Stimulated activated CD8-positive, alpha-beta memory T cell treated with anti-CD3 and anti-CD28 coated beads, Interleukin-2, amount 100 ng/mL, for 1 hour (primary cell): ENCODE measurements at places on chromosomes 11 and 22.

- DNase-seq = no peak
Measured at GRCh38 chr11:27656806-27657483, 43.3 kb downstream of the BDNF start.

DNA sequence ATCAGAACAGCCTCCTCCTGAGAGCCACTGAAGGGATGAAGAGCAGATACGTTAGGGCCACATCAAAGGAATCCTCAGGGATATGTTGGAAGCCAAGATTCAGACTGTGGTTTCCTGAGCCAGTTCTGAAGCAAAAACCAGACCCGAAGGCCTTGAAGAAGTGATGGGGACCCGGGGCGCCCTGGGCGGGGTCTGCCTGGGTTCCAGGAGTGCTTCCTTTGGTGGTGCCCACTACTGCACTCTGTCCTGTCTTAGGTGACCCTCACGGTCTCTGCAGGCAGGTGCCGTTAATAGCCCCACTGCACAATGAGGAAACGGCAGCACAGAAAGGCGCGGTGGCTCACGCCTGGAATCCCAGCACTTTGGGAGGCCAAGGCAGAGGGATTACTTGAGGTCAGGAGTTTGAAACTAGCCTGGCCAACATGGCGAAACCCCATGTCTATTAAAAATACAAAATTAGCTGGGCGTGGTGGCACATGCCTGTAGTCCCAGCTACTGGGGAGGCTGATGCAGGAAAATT lies 12.9 kb upstream of the SH3BP1 start:
- DNase-seq = no peak

- no peak for DNase-seq
Measured at GRCh38 chr11:111370902-111371578, 8.0 kb downstream of the POU2AF1 start.

DNA sequence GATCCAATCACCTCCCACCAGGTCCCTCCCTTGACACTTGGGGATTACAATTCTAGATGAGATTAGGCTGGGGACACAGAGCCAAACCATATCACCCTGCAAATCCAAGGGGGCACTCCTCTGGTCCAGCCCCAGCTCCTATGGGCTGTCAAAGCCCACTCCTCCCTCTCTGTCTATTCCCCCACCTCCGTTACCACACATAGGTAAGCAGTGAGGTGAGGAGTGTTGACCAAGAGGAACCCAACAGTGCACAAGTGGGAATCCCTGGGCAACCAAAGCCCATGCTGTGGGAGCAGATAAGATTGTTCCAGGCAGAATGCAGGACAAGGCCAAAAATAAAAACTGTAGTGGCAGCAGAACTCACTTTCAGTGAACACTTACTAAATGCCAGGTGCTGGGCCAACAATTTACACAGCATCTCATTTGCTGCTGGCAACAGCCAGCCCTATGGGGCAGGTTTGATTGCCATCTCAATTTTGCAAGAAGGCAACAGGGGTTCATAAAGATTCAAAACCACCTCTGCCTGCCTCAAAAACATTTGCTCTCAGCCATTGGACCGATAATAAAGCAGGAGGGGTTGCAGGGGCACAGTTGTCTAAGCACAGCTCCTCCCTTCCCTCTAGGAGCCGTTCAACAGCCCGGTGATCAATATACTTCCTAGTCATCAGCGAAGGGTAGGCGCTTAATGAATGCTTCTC lies 8.9 kb downstream of the SDF2L1 start:
- no peak for DNase-seq

GRCh38 chr11:95517453-95517852 lies 272.1 kb downstream of the FAM76B start:
- no peak for DNase-seq

- no peak for DNase-seq
Measured at GRCh38 chr11:46337626-46338345, 9.5 kb upstream of the DGKZ start.

- no peak for DNase-seq
Measured at GRCh38 chr22:19704355-19705015, 9.8 kb upstream of the SEPTIN5 start.

DNA sequence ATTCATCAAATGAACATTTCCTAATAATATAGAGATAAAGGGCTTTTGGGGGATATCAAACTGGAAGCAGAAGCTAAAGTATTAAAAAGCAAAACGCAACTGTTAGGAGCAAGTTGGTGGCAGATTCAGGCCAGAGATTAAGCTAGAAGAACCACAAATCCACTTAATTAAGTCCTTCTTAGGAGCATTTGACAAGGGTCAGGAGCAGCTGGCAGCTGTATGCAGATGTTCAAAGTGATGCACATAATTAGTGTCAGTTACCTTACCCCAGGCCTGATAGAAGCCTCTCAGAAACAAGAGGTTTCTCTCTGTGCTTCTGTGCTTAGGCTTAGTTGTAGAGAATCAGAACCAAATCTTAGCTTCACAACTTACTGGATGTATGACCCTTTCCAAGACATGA lies 546.5 kb upstream of the ANO5 start:
- no peak for DNase-seq

DNA sequence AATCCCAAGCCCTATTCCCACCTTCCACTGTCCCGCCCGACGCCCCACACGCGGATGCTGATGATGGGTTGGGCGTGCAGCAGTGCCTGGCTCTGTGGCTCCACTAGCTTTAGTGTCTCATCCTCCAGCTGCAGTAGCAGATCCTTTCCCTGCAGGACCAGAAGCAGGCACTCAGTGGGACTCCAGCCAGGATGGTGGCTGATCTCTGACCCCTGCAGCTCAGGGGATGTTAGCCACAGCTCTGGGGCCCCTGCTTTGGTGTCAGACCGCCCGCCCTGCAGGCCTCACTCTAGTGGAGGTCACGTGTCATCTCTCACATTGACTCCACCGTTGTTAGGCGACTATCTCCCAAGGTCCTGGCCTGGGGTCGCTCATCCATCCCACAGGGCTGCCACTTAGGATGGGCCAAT lies 11.8 kb downstream of the SMPD1 start:
- no peak for DNase-seq

- no peak for DNase-seq
Measured at GRCh38 chr11:65390099-65390941, 3.9 kb downstream of the FRMD8 start.

DNA sequence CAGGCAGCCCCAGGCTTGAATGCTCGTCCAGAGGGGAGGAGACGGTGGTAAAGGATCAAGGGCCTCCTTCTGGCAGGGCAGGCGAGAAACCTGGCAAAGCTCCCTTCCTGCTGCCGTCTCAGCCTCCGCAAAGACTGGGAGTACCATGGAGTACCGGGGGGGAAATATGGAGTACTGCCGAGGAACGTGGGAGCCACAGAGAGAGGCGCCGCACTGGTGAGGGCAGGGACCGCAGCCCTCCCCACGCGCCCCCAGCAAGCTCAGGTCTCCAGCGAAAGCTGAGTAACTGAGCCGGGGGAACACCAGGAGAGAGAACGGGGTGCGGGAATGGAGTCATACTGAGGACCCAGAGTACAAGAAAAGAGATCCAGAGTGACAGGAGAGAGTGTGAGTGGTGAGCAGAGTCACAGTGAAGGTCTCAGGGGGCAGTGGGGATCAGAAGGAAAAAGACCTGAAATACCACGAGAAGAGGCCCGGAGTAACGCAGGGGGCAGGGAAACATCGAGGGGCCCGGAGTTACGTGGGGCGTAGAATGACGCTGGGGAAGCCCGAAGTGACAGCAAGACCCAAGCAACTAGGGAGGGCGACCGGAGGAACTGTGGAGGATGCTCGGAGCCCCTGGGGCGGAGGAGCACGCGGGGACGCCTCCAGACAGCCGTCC lies 740 bp downstream of the EML3 start:
- no peak for DNase-seq

DNA sequence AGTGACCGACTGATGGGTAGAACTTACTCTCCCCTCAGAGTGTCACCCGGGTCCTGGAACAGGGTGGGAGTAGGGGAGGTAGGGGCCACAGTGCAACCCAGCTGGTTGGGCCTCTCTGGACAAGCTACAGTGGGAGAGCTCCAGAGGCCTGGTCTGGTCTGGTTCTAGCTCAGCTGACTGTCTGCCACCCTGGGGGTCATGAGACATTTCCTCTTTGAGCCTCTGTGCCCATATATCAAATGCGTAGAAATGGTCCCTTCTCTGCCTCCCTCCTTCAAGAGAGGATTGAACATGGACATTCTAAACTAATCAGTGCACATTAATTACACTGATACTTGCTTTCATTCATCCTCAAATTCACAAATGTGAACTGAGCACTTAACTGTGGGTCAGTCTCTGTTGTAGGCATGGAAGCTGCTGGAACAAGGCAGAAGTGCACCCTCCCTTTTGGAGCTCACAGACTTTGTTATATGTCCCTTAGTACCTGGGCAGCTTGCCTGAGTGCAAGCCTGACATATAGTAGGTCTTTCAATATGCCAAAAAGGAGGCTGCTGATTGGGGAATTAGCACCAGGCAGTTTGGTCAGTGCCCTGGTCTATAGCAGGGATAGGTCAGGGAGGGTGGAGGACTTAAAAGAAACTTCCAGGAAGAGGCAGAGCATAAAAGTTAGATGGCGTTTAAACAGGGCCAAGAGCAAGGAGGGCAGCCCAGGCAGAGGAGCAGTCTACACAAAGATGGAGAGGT lies 25.7 kb downstream of the ARHGEF17 start:
- DNase-seq = no peak

DNA sequence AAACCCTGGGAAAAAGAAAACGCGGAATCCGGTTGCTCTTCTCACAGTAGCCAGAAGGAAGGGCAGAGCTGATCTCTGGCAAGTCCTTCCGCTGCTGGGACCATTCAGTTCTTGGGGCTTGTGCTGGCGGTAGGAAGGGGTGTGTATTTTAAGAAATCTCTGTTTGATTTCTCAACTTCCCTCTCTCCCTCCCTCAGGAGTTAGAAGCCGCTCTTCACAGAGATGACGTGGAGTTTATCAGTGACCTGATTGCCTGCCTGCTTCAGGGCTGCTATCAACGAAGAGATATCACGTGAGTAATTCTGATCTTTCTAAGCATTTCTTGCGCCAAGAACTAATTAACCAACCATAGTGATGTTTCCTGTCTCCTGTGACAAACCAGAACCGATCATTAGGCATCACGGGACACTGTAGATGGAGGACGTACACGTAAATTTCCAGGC lies 85.9 kb upstream of the SLC25A18 start:
- no peak for DNase-seq

- DNase-seq = no peak
Measured at GRCh38 chr11:17020831-17021230, 6.6 kb upstream of the PLEKHA7 start.

DNA sequence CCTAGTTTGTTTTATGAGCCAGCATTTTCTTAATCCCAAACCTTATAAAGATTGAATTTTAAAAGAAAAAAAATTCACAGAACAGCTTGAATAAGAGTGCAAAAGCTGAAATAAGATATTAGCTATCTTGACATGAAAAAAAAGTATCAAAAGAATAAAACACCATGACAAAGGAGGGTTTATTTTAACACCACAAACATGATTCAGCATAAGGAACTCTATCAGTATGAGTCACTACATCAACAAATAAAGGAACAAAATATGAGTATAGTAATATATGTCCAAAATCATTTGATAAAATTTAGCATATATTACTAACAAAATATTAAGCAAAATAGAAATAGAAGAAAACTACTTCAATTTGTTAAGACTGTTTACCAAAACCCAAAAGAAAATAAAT lies 9.6 kb upstream of the LMO1 start:
- DNase-seq = no peak

- DNase-seq = no peak
Measured at GRCh38 chr22:26565181-26565580, 24.8 kb downstream of the TPST2 start.

- no peak for DNase-seq
Measured at GRCh38 chr11:83057721-83058120, 14.0 kb downstream of the RAB30 start.

DNA sequence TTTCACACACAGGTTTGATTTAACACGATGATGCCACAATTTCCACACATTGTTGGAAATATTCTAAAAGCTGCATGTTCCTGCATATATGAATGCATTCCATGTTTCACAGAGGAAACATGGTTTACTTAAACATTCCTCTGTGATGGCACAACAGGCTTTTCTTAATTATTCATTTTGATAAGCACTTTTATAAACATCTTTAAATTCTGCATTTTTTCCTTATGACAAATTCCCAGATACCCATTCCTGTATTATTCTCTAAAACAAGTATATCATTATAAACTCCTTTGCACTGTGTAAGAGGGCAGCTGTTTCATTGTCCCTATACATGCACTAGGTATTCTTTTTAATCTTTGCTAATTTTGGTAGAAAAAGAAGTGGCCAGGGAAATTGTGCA lies 532.3 kb downstream of the SOX6 start:
- DNase-seq = no peak

- DNase-seq = no peak
Measured at GRCh38 chr22:45865561-45866125, 111.3 kb downstream of the WNT7B start.

DNA sequence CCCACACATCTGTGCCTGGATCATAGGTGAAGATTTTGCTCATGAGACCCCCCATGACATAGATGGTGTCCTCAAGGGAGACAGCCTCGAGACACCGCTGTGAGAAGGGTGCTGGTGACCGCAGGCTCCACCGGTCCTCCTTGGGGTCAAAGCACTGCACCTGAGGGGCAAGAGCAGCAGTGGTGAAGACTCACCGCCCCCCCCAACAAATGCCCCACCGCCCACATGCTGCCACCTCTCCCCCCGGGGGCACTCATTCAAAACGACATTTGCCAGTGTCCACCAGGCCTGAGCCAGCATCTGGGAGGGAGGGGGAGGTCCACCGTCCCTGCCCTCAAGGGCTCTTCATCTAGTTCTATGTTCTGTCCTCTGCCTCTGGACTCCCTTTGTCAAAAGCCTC lies 9.3 kb downstream of the KLHL35 start:
- no peak for DNase-seq

DNA sequence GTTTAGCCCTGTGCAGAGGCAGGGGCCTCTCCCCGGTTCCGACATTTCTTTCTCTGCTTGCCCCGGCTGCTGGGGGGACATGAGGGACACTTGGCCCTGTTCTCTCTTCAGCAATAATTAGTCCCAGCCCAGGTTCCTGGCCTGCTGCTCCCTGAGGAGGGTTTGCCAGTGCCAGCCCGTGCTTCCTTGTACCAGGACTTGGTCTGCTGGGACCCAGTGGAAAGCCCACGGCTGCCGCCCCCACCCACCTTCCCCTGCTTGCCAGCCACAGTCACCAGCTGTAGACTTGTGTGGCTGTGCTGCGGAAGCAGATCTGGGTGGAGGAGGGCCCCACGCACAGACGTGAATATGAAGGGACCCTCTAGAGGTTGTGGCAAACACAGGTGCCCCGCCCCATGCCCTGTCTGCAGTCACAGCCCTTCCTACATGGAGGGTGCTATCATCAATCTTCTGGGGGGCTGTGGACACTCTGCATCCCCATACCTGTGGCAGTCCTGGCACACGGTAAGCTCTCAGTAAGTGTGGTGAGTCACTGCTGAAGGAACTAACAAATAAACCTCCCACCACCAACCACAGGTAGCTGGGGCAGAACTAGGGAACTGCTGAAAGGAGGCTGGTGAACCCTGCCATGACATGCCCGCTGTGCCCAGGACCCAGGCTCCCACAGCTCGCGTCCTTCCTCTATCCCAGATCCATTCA lies 949 bp downstream of the TP53AIP1 start:
- no peak for DNase-seq

GRCh38 chr11:130188585-130189347 lies 29.2 kb downstream of the ST14 start:
- no peak for DNase-seq

GRCh38 chr11:121965330-121965729 lies 150.7 kb downstream of the BLID start:
- DNase-seq = no peak
